NCI-H1092 (cell line): ENCODE measurements at places on chromosomes 5 and 9.
A peak's percentile ranks its signal among the peaks of the same experiment; 100 is the strongest.

- DNase-seq = no peak
Measured at GRCh38 chr9:8136477-8136876, 336.9 kb upstream of the DMAC1 start.

GRCh38 chr9:36091026-36091953 lies 45.2 kb upstream of the GLIPR2 start:
- no peak for DNase-seq

DNA sequence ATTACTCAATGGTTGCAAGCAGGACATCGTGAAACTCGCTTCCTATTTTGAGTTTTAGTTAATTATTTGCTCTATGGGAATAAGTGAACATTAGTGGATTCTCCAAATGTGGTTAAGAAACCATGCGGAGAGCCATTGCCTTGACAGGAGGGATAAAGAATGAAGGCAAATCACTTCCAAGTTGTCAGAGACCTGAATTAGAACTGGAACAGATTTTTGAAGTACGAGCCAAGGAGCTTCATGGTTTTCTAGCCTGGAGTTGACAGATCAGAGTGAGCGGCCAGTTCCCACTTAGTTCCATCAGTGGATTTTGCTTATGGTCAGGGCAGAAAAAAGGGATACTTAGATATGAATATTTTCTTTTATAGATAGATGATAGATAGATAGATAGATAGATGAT lies 171.4 kb upstream of the CDH10 start:
- no peak for DNase-seq

- no peak for DNase-seq
Measured at GRCh38 chr5:179805529-179806249, 977 bp downstream of the MGAT4B start.

- peak; percentile 6 for DNase-seq
Measured at GRCh38 chr5:175728885-175729828, 71.3 kb downstream of the HRH2 start.

DNA sequence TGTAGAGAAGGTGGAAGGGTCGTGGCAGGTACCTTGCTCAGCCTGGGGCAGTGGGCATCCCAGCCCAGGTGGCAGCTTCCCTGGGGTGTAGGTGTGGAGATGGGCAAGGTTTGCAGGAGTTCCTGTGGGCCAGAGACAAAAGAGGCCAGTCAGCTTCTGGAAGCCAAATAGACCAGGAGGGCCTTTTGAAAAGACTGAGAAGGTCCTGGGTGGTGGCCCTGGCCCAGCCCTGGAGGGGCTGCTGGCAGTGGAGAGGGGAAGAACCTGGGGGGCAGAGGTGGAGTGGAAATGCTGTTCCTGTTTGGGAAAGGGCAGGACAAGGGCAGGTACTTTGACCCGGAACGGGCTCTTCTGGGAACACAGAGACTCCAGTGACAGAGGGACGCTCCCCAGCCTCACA lies 7.0 kb upstream of the IL3 start:
- DNase-seq = no peak

DNA sequence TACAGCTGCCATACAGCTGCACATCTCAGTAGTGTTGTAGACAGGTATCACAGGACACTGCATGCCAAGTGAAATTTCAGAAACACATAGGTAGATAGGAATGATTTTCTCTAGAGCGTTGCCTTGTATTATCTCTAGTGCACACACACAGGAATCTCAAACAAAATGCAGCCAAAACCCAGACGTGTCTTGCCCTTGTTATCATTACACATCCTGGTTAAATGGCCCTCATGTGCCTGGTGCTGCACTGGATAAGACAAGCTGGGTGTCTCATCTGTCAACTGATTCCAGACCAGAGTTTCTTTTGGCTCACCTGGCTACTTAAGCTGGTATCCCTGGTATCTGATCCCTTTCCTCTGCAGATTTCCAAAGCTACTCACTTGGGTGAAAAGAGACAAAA lies 59.7 kb downstream of the SAXO1 start:
- DNase-seq = no peak

- DNase-seq = no peak
Measured at GRCh38 chr5:12204761-12205160, 300.5 kb upstream of the CTNND2 start.

GRCh38 chr5:6545770-6546690 lies 86.8 kb downstream of the NSUN2 start:
- peak; percentile 93 for DNase-seq

GRCh38 chr9:90515510-90515909 lies 127.1 kb downstream of the DIRAS2 start:
- no peak for DNase-seq

- no peak for DNase-seq
Measured at GRCh38 chr5:52849544-52849943, 61.8 kb downstream of the ITGA1 start.

- DNase-seq = no peak
Measured at GRCh38 chr9:111915425-111915758, 18.8 kb downstream of the UGCG start.

GRCh38 chr5:131635684-131636572 lies 899 bp upstream of the RAPGEF6 start:
- DNase-seq = no peak

GRCh38 chr5:13783726-13784125 lies 160.8 kb downstream of the DNAH5 start:
- no peak for DNase-seq

- peak; percentile 84 for DNase-seq
Measured at GRCh38 chr9:134365791-134366222, 39.6 kb downstream of the RXRA start.

DNA sequence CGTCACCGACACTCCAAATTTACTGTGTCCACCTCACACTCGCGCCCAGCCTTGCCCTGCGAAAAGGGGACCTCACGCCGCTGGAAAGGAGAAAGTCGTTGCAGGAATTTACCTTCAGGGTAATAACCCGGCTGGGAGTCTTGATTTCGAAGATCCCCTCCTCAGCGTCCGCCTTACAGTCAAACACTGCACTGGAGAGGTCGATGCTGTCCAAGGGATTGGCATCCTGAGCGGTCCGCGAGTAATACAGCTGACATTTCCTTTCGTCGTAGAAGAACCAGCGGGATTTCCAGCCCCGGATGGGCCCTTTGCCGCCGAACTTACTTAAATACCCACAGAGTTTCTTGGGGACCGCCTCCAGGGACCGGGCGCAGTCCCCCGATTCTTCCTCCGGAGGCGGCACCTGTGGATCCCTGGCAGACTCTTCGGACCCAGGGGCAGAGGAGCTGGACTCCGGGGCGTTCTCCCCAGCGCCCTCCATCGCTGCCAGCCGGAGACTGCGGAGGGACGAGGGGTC lies 330 bp downstream of the TBC1D2 start:
- no peak for DNase-seq
